ENCODE measurements at places on chromosomes 12 and 14.

DNA sequence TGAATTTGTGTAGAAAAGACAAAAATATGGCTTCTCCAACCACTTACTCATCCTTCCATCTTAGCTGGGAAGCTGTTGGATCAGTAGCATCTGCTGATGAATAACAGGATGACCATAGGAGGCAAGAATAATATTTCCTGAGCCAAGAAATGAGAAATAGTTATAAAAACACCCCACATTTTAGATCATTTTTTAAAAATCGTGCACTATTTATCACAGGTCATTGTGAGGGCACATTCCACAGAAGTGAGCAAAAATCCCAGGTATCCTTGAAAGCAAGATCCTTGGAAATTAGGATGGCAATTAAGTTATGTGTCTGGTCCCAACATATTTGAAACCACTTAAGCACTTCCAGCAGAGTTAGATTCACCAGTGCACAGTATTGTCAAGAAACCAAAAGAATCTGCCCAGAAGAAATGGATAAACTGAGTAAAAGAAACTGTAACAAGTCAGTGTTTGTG, 8.4 kb downstream of the FAR2 start:
- DNase-seq = peak; percentile 85

DNA sequence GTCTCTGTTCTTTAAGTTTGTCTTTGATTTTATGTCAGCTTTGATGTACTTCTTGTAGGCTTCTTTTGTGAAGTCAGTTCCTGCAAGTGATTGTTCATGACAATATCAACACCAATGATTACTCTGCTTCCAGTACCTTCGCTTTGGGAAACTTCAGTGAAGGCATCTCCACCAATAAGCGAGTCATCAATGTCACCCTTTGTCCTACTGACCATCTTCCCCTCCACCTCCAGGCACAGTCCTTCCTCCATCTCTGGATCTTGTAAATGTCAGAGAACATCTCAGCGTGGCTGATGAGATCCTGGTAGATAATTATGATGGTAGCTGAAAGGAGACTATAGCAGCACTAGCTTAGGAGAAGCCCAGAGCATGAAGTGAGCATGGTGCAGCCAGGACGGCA, 40.4 kb upstream of the A2M start:
- DNase-seq = no peak

DNA sequence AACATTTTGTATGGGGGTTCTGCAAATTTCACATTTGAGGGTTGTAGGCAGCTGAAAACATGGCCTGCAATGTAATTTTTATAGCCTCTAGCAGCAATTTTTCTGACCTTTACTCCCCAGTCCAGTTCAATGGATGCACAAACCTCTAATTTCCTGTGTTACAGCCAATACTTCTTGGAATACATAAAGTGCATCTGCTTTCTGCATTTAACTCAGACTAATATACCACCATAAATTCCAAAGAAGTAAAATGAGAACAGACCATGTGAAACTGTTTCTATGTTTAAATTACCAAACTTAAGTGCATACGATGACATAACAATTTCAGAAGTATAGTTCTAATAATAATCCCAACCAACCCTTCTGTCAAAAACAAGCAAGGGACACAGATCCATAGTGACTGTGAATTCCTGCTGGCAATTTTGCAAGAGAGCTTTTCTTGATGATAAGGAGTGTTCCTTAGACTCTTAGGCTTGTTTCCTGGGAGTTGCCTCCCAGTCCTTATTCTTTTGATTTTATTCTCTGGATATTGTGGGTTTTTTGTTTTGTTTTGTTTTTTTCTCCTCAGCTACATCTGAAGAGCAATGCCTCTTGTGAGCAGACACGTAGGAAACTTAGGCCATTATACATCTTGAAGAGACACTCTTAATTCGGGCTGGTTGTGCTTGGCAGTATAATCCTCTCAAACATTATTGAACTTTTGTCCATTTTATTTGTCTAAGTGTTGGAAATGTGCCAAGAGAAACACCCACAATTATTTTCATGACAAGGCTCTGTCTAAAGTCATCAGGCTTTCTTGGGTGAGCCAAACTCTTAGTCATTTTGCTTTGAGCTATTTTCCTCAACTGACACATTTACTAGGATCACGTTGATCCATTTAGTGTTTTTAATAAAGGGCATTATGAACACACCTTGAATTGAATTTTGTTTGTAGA, 51.3 kb upstream of the RERGL start:
- DNase-seq = peak; percentile 68

DNA sequence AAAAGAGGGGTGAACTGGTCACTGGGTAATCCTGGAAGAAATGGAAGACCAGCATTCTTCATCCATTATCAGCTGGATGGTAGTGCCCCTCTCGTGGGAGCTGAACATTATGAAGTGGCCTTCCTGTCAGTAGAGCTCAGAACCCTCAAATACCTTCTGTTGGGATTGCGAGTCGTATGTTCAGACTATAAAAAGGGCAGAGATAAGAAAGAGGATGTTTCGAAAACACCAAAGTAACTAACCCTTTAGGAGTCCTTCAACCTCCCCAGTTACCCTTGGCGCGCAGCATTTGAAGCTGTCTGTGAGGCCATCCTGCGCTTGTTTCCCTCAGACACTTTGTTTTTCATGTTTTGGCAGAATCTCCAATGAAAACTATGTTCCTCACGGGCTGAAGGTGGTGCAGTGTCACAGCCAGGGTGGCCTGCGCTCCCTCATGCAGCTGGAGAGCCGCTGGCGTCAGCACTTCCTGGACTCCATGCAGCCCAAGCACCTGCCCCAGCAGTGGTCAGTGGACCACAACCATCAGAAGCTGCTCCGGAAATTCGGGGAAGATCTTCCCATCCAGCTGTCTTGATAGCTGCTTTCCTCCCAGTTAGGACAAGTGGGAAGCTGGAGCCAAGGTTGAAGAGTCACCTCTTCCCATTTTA, 19.3 kb upstream of the GALNT16 start:
- DNase-seq = no peak

- peak; percentile 26 for DNase-seq
These were observed 556 bp downstream of the MTHFD1 start for GRCh38 chr14:64388533-64389285.

DNA sequence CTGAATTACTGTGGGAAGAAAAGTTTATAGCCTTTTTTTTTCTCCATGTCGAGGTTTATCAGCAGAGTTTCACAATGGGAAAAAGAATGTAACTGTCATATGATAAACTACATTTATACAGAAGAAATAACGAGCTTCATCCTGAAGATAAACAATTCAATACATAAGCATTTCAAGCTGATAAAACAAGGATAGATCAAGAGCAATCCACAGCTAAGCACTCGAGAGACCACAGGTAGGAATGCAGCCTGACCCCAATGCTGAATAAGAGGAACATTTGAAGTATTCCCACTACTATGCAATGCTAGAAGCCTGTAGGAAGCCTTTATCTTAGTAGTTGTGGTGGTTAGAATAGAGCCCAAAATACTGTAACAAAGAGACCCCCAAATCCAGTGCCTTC, 32.6 kb upstream of the DAAM1 start:
- peak; percentile 77 for DNase-seq

DNA sequence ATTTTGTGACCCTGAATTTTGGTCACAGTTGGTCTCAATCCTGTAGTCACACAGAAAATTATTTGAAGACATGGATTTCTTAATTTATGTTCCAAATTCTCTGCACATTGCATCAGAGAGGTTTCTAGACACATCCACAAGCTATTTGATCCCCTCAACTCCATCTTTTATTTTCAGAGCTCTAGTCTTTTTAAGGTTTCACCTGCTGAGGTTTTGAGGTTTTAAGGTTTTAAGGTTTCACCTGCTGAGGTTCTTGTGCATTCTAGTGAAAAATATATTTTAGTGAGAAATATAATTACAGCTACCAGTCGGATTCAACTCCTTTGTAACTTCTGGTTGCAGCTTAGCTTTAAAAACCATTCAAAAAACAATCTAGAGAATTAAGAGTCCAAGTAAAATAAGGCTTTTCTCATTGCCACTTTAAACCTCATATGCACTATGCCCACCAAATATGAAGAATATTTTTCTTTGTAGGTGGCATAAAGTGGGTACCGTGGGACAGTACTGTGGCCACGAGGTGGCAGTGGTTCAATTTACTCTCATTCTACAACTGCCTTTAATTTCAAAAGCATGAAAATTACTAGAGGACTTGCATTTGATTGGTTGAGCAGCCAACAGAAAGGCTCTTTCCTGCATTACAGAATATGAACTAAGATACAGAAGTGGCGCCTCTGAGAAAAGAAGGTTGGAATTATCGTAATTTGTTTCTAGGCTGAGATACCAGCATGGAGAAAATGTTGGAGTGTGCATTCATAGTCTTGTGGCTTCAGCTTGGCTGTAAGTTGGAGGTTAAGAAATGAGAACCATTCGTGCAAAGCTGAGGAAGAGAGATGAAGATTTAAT, 366.5 kb upstream of the OR4E1 start:
- DNase-seq = no peak

DNA sequence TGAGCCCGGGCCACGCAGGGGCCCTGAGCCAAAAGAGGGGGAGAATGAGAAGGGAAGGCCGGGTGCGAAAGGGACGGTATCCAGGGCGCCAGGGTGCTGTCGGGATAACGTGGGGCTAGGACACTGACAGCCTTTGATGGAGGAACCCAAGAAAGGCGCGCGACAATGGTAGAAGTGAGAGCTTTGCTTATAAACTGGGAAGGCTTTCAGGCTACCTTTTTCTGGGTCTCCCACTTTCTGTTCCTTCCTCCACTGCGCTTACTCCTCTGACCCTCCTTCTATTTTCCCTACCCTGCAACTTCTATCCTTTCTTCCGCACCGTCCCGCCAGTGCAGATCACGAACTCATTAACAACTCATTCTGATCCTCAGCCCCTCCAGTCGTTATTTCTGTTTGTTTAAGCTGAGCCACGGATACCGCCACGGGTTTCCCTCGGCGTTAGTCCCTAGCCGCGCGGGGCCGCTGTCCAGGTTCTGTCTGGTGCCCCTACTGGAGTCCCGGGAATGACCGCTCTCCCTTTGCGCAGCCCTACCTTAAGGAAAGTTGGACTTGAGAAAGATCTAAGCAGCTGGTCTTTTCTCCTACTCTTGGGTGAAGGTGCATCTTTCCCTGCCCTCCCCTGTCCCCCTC, 3.0 kb downstream of the SSTR1 start:
- DNase-seq = peak; percentile 42

DNA sequence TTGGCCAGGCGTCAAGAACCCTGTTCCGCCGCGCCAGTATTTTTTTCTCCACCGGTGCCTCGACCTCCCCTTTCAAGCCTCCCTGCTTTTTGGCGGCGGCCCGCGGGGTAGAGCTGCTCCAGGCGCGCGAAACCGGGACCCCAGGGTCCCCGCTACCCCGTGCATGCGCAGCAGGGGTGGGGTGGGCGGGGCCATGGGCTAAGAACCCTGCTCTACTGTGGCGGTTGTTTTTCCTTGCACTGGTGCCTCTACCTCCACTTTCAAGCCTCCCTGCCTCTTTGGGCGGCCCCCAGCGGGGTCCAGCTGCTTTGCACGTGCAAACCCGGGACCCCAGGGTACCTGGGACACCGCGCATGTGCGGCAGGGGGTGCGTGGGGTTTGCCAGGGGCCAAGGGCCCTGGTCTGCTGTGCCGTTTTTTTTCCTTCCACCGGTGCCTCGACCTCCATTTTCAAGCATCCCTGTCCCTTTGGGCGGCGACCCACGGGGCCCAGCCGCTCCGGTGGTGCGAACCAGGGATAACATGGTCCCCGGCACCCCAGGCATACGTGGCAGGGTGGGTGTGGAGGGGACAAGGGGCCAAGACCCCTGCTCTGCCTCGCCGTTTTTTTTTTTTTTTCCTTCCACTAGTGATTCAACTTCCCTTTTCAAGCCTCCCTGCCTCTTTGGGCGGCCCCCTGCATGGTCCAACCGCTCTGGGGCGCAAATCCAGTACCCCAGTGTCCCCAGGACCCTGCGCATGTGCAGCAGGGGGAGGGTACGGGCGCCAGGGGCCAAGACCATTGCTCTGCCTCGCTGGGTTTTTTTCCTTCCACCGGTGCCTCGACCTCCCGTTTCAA, 326.8 kb downstream of the ALG10 start:
- DNase-seq = no peak

- peak; percentile 76 for DNase-seq
These were observed 91.9 kb downstream of the RAD52 start for GRCh38 chr12:857611-858010.

DNA sequence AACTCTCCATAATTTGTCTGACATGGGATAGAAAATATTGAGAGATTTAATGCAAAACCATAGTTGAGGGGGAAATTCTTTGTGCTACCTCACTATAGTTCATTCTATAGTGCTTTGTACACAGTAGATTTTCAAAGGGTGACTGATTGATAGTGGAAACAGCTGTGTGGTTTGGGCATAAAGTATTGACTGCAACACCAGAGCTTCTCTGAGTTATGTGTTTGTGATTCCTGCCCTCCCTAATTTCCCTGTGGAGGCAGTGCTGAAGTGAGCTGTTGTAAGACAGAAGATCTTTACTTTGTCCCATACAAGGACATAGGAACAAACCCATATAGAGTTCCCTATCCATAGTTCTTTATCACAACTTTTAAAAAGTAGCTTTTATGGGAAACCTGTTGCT, 47.1 kb downstream of the PTPRQ start:
- no peak for DNase-seq

- no peak for DNase-seq
These were observed 12.8 kb upstream of the FBRSL1 start for GRCh38 chr12:132477017-132477702.

DNA sequence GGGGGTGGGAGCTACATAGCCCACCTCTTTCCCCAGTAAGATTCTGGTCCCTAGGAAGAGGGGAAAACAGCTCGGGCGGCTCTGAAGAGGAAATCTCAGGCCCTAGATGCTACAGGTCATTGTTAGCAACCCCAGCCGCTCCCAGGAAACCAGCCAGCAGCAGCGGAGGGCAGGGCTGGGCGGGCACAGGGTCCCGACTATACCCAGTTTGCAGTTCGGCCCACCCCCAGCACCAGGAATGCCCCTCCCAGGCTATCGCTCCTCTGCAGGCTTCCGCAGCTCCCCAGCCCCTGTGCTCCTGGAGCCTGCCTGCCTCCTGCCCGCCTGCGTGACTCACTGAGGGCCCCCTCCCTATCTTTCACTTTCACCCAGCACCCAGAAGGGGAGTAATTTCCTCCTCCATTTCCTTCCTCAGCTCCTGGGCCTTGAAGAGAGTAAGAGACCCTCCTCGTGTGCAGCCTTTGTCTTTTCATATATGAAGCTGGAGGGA, 27.2 kb upstream of the PNMA1 start:
- peak; percentile 68 for DNase-seq

DNA sequence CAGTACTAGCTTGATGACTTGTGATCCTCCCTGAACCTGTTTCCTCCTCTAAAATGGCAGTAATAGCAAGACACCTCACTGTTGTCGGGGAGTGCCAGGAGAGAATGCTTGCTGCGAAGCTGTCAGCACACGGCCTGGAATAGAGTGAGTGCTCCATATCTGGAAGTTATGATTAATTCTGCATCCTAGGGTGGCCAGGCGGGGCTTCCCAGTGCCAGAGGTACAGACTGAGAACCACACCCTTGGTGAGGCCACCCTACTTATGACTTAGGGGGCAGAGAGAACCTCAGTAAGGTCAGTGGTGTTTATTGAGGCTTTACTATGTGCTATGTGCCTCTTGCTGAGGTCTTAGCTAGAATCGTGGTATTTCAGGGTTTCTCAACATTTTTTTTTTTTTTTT, 20.1 kb downstream of the MORN3 start:
- DNase-seq = no peak

GRCh38 chr12:4275016-4275869, 1.7 kb downstream of the CCND2 start:
- DNase-seq = no peak

All from astrocyte (in vitro differentiated cells and primary cell).